CD4-positive, alpha-beta memory T cell (primary cell): ENCODE measurements at places on chromosomes 5 and 9.
A peak's percentile ranks its signal among the peaks of the same experiment; 100 is the strongest.

- H3K27me3 ChIP-seq, result no peaks in the 10 kb centered on the region
- peak; percentile 2 for DNase-seq
- H3K27ac ChIP-seq, result no peak overlapping the region
- no peaks in the 10 kb centered on the region for H3K36me3 ChIP-seq
These were observed 133.0 kb downstream of the ATG10 start for GRCh38 chr5:82104872-82105271.

GRCh38 chr9:81592887-81593266, 96.5 kb downstream of the TLE1 start:
- H3K27me3 ChIP-seq, result no peaks in the 10 kb centered on the region
- H3K27ac ChIP-seq, result no peak overlapping the region
- H3K4me1 ChIP-seq, result no peaks in the 10 kb centered on the region
- H3K36me3 ChIP-seq, result no peaks in the 10 kb centered on the region

GRCh38 chr5:148425808-148426207, 42.0 kb downstream of the FBXO38 start:
- H3K36me3 ChIP-seq, result peaks cover 59% of the 10 kb centered on the region
- no peak for DNase-seq

GRCh38 chr5:93186076-93186682, 394.8 kb downstream of the NR2F1-AS1 start:
- H3K27me3 ChIP-seq, result no peaks in the 10 kb centered on the region
- H3K4me1 ChIP-seq, result no peaks in the 10 kb centered on the region
- no peaks in the 10 kb centered on the region for H3K36me3 ChIP-seq
- no peak for DNase-seq

- H3K4me1 ChIP-seq, result no peaks in the 10 kb centered on the region
- no peak overlapping the region for H3K4me3 ChIP-seq
- H3K27ac ChIP-seq, result no peak overlapping the region
- no peaks in the 10 kb centered on the region for H3K27me3 ChIP-seq
These were observed 80.6 kb upstream of the SIMC1 start for GRCh38 chr5:176157656-176158055.

DNA sequence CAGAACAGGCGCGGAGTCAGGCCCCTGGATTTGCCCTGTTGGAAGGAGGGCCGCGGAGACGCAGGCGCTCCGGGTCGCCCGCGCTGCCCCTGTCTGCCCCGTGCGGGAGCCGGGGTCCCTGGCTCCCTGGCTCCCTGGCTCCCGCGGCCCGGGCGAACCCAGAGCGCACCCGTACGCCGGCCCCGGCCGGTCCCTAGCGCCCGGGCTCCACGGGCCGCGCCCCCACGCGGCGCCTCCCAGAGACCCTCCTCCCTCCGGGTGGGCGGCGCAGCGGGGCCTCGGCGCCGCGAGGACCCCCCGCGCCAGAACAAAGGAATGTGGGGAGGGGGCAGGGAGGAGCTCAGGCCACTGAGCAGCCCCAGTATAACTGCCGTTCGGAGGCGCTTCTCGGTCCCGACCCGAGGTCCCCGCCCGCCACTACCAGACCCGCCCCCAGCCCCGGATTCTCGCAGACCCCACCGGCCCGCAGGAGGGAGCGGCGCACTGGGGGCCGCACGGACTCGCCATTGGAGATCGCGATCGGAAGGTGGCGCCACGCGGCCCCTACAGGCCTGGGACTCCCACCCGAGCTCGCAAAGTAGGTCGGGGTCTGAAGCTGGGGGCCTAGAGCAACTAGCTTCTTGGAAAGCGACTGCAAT, 2.4 kb downstream of the NFIL3 start:
- H3K27me3 ChIP-seq, result peaks cover 18% of the 10 kb centered on the region
- DNase-seq, result no peak
- H3K27ac ChIP-seq, result no peak overlapping the region
- H3K4me1 ChIP-seq, result peaks cover 36% of the 10 kb centered on the region
- no peaks in the 10 kb centered on the region for H3K36me3 ChIP-seq
